ENCODE measurements at places on chromosomes 16 and 17. TPM values are rescaled to one million over a fixed set of nuclear protein-coding genes. Genes with fewer than 3 reads are reported as not detected.

DNA sequence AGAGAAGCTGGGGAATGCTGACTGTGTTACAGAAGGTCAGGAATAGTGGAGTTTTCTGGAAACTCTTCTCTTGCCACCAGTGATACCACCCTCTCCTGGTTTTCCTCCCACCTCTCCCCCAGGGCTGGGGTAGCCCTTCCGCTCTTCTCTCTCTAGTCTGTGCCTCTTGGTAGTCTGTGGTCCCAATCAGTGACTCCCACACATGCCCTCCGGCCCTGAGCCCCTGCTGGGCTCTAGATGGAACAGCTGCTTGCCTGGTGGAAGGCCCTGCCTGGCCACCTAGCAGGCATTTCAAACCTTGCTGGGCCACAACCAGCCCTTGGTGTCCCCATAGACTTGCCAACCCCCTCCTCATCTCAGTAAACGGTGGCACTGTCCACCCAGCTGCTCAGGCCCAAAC lies 15.2 kb upstream of the MTSS2 start:
- DNase-seq, result no peak

The METTL26 gene
- total RNA-seq, result 67.4 TPM

DNA sequence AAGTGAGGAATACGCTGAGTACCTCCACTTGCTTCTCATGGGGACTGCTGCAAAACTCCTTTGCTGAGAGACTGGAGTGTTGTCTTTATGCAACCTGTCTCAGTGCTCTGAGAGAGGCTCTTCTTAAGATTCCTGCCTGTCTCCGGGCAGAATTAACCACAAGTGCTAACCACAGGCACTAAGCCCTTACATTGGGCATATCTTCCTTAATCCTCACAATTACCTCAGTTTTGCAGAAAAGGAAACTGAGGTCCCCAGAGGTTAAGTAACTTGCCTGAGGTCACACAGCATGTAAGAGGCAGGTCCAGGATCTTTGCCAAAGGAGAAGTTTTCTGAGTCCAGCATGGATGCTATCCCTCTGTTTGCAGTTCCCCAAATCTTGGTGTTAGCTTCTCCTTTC lies 86.0 kb downstream of the GP2 start:
- DNase-seq, result no peak

DNA sequence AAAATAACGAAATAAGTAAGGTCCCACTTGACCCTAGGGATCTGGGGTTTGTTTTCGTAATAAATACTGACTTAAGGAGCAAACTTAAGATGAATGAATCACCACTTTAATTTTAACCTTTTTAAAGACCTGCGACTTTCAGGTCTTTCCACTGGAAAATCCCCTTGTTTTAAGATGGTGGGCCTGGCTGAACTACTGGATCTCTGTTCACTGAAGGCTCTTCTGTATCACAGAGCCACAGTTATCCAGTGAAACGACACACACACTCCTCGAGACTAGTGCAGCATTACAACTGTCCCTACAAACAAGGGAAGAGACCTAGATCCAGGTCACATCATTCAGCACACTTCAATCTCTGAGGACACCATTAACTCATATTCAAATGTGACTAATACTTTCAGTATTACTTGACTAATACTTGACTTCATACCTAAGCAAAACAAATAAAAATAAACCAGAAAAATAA lies 299.0 kb downstream of the CEP112 start:
- no peak for DNase-seq

The CIITA gene
- total RNA-seq, result 10.8 TPM

- DNase-seq, result no peak
These were observed 9.1 kb upstream of the MED9 start for GRCh38 chr17:17467720-17468119.

- DNase-seq, result no peak
These were observed 320.8 kb downstream of the XYLT1 start for GRCh38 chr16:17149904-17150483.

The PITPNM3 gene
- total RNA-seq, result 17.9 TPM

DNA sequence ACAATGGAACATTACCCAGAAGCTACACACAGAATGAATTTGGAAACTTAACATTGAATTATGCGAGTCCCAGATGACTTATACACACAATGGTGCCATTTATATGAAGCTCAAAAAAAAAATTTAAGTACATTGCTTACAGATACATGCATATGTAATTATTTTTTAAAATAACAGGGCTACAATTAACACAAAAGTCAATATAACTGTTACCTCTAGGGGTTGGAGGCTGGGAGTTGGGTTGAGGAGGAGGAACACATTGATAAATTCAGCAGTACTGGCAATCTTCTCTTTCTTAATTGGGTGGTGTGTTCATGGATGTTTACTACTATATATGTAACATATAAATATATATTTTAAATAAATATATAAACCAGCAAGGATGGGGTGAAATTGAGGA lies 1.1 kb downstream of the ZNF23 start:
- no peak for DNase-seq
